Left kidney (tissue), 8 donors: ENCODE measurements at places on chromosomes 7 and 10.

DNA sequence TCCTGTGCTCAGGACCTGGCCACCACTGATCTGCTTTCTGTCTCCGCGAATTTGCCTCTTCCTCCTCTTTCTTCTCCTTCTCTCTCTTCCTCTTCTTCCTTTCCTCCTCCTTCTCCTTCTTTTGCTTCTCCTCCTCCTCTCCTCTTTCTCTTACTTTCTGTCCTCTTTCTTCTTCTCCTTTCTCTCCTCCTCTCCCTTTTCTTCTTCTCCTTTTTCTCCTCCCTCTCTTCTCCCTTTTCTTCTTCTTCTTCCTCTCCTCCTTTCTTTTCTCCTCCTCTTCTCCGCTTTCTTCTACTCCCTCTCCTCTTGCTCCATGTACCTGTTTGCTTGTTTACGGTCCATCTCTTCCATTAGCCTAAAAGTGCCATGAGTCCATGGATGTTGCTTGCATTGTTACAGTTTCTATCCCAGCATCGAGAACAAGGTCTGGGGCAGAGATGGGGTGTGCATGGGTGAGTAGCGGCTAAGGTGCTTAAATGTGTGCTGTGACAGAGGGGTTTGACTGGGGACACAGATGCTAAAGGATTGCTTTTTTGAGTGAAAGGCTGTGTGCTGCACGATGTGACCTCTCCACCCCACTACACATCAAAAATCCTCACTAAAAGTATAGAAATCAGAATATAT is 7.7 kb downstream of the SH2D4B start:
- DNase-seq, result no peak

DNA sequence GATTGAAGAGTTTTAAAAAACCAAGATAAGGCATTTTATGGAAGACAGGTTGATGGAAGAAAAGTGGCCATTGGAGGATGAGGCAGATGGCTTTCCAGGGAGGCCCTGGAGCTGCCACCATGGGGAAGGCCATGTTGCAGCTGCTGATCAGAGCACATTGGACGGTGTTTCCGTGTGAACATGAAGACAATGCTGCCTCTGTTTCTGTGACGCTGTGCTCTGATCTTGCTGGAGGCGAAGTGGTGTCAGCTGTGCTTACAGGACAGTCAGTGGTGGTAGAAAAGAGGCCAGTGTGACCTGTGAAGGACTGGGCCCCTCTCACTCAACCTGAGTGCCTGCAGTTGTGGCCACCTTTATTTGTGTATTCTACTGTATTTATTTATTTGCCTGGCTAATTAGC is 132.9 kb downstream of the FAM204A start:
- no peak for DNase-seq

DNA sequence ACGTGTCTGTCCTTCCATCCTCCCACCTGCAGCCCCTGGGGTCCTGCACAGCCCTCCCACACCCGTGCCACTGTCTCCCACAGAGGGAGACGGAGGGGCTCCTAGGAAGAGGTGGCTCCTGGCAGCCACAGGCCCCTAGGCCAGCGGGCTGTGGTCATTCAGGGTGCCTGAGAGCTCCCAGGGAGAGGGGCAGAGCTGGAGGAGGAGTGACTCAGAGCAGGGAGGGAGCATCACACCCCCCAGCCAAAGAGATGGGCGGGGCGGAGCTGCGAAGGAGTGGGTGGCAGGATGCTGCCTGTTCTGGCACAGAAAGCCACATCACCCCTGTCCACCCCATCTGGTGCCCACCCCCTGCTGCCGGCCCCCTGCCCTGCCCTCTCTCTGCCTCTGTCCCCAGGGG is 50.5 kb downstream of the STK32C start:
- no peak for DNase-seq

- DNase-seq, result no peak
These were observed 51.7 kb downstream of the MAPK8 start for GRCh38 chr10:48358162-48358561.

GRCh38 chr7:126659124-126659523 is 593.6 kb downstream of the GRM8 start:
- DNase-seq, result no peak

DNA sequence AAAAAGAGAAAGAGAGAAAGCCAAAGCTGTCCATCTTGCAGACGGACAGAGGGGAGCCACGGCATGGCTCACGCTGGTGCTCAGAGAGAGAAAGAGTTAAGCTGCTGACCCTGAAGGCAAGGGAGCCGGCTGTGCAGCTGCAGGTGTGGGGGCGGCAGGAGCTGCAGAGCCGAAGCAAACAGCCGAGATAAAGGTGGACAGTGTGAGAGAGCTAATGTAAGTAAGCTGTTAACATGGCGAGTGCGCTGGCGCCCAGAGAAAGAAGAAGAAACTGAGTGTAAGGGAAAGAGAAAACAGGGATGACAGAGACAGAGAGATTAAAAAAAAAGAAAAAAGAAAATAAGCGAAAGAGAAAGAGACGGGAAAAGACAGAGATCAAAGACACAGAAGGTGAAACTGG is 18.2 kb downstream of the COL17A1 start:
- DNase-seq, result no peak

- DNase-seq, result peak; percentile 56
These were observed 94.3 kb upstream of the AGBL3 start for GRCh38 chr7:134891696-134892678.

DNA sequence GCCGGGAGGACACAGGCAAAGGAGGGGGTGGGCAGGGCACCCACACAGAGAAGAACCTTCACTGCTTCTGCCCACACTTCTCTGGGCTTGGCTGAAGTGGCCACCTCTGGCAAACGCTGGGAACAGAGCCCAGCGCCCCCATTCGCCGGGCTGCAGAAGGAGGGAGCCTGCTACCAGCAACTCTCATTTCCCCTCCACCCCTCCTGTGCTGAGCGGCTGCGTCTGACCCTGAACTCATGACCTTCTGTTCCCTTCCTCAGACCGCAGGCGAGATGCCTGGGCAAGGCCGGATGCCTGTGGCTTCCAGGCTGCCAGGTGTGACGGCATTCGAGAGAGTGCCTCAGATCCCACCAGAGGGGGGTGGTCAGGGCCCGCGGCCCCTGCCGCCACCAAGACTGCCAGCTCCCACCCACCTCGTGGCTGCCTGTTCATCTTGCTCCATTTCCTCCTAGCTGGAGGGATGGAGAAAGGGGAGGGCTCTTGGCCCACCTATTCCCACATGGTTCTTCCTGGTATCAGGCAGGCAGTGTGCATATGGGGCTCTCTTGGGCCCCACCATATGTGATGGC is 19.8 kb downstream of the DNAJB12 start:
- DNase-seq, result no peak

DNA sequence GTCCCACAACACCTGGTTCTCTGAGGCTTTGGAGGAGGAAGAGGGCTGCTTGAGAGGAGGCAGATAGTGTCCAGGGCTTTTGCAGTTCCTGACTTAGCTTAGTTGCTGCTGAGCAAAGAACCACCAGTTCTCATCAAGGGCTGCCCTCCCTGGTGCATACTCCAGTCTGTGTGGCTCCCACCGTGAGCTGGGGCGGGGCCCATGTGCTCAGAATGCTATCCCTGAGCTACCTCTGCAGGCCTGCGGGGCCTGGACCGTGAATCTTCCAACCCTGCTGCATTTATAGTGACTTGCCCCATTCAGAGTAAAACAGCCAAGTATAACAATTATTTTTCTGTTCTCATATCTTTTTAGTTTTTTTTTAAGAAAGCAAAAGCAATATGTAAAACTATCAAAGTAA is 49.2 kb downstream of the TACR2 start:
- DNase-seq, result no peak

DNA sequence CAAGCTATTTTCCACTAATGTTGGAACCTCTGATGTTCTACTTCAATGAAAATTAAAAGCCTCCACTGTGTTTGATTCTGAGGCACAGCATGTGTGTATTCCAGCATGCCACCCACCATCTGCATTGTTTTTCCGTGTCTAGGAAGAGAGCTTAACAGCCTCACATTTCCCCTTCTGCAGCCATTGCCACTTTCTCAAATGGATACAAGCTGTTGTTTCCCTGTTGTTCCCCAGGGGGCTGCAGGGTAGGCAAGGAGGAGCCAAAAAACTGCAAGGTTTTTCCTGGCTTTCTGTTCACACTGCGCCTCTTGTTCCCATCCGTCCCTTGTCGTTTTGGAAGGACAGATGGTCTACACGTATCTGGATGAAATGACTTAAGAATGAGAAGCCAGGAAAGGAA is 72.3 kb upstream of the DNAJB12 start:
- peak; percentile 12 for DNase-seq

DNA sequence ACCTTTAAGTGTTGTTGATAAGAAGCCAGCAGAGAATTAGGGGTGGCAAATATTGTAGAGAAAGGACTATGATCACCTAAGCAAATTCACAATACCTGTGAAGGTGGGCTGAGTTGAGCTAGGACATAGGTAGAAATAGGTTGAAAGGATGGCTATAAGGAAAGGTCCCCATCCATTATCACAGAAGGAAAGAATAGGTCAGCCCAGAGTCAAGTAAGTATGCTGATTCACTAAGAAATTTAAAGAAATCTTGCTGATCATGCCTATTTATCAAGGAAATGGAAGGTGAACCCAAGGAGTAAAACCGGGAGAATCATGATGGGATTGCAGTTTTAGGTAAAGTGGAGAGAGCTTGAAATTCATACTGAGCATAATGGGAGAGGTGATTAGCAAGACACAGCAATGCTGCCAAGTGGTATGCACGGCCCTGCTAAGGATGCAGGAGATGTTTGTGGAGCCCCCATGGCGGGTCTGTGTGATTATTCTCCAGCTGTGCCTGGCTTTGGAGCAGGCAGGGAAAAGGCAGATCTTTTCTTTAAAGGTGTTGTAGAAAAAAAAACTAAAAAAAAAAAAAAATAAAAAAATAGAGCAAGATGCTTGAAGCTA is 399.4 kb downstream of the PLXDC2 start:
- DNase-seq, result no peak

GRCh38 chr7:108266491-108266890 is 136.3 kb upstream of the LAMB4 start:
- no peak for DNase-seq

GRCh38 chr10:1595726-1596125 is 141.6 kb downstream of the ADARB2 start:
- no peak for DNase-seq

GRCh38 chr7:129767120-129768015 is 155.8 kb downstream of the NRF1 start:
- DNase-seq, result no peak

DNA sequence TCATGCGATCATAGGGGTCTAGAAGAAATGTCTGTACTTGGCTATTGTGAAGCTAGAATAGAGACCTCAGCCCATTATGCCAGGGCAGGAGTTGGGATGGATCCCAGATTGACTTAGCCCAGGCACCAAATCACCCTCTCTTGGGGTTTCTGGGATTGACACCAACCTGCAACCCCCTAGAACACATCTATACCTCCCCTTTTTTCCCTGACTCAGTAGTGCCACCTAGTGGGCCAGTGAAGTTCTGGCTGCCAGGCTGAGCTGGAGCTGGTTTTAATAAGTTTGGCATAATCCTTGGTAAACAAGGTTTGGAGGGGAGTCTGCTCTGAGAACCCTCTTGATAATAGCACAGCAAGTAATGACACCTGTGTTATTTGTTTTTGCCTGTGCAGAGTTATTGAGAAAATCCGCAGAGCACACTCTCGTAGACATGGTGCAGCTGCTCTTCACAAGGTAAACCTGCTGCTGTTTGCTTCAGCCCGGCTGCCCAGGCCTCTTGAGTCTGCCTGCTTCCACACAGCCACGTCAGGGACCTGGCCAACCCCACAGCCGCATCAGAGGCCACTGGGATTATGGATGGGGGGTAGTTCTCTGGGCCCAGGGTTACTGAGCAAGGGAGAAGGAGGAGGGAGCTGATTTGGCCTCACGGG is 43.3 kb upstream of the NFKB2 start:
- DNase-seq, result peak; percentile 63

- no peak for DNase-seq
These were observed 169.0 kb downstream of the MAD1L1 start for GRCh38 chr7:2063563-2064260.

DNA sequence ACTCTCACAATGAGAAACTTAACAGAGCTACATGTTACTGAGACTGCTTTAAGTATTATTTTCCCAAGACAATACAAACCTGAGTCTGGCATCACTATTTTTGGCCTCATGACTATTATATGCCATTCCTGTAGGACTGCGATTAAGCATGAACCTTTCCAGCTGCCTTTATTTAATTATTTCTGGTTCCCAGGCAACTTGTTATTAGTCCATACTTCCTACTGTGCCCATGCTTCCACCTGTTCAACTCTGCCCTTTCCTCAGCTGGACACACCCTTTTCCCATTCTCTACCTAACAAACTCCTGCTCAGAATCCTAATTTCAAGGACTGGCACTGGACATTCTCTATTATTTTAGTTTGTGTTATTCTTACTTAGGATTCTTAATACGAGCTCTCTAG is 8.1 kb upstream of the CROT start:
- no peak for DNase-seq

- no peak for DNase-seq
These were observed 29.9 kb downstream of the CDK14 start for GRCh38 chr7:90626013-90626412.

DNA sequence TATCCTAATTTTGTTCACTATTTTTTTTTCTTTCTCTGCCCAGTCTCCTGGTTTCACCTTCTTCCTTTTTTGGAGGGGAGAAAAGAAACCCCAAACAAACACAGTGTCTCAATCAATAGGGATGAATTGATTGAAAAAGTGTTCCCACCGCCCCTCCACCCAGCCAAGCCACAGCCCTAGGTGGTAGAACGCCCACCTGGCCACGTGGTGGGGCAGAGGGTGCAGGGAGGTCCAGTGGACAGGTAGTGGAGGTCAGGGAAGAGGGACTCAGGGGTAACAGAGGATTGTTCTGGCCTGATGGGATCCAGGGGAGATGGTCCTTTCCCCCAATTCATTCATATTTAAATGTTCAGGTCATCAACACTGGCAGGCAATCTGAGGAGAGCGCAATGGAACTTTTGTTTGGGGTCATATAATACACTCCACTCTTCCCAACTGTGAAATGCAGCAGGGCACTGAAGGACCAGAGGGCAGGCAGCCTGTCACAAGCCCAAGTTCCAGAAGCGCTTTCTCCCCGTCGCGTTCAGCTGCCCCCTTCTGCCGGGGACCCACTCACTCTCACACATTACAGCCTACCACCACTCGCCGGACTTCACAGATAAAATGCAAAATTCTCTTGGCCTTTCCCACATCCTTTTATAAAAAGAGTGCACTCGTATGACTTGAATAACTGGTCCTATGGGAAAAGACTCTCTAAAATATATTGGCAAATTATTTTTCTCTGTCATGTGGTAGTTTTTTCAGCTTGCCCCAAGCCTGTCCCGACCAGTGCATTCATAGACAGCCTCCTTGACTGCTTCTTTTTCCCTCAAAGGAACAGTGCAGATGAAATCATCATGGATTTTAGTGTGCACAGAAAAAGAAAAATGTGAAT is 1.6 kb downstream of the INHBA start:
- DNase-seq, result no peak

- no peak for DNase-seq
These were observed 25.9 kb downstream of the ST8SIA6 start for GRCh38 chr10:17428351-17429097.

GRCh38 chr7:6161463-6162330 is 110.7 kb downstream of the CYTH3 start:
- no peak for DNase-seq
